ENCODE measurements at places on chromosomes 7 and 10.

DNA sequence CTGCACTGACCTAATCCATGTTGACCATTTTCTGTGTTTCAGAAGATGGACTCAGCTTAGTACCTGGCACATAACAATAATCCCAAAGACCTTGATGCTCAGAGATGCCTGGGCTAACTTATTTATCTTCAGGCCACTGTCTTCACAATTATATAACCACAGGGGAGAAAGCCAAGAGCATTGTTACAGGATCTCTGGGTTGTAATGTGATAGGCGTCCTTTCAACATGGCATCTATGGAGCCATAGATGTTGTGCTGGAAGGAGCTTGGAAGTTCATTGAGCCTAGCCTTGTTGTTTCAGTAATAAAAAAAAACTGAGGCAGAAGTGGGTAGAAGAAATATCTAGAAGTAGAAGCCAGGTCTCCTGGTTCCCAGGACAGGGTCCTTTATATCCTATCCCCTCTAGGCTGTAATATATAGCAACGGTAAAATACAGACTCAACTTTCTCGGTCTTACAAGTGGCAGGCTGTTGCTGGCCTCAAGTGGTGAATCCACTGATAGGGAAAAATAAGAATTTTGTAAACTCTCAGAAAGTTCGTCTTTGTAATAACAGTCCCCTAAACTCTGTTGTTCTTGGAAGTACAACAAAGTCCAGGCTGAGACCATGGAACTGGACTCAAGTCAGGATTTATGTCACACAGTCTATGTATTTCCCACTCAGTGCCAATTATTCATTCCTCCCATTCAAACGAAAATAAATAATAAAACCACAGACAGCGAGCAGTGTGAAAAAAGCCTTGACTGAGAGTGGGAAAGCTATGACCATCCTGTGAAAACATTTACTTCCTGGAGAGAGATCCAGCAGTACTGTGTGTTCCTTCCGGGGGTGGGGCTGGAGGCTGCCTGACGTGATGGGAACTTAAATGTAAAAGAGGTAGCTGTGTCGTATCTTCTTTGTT lies 277.6 kb downstream of the REEP3 start:
- no peak for DNase-seq

DNA sequence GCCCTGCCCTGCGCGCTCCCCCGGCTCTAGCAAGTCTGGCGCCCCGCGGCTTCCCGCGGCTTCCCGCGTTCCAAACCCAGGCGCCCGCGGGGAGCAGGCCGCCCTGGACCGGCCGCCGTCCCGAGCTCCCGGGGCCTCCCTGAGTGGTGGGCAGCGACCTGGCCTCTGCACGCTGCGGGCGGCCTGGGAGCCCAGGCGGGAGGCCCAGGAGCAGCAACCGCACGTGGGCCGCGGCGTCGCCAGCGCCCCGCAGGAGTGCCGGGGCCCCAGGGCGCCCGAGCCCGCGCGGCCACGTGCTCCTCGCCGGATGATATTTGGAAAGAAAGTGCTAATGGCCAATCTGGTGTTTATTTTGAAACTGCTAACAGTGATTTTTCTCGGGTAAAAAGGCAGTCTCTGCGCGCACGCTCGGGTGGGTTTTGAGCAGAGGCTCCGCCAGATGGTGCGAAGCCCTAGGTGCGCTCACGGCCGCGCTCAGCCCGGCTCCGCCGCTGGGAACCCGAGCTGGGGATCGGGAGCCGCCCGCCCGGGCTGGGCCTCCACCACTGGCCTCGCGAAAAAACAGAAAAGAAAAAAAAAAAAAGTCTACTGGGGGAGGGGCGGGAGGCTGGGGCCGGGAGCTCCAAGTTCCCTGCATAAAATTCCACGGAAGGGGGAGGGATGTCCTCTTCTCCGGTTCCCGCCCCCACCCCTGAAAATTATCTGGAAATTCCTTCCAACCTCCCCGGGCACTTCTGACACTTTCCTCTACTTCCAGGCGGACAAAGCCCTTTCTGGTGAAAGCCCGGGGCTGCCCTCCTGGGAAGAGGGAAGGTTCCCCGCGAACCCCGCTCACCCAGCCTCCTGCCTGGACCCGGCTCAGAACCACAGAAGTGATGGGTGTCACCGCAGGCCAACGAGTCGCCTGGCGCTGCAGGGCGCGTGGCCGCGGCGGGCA lies 4.3 kb downstream of the EBF3 start:
- no peak for DNase-seq

DNA sequence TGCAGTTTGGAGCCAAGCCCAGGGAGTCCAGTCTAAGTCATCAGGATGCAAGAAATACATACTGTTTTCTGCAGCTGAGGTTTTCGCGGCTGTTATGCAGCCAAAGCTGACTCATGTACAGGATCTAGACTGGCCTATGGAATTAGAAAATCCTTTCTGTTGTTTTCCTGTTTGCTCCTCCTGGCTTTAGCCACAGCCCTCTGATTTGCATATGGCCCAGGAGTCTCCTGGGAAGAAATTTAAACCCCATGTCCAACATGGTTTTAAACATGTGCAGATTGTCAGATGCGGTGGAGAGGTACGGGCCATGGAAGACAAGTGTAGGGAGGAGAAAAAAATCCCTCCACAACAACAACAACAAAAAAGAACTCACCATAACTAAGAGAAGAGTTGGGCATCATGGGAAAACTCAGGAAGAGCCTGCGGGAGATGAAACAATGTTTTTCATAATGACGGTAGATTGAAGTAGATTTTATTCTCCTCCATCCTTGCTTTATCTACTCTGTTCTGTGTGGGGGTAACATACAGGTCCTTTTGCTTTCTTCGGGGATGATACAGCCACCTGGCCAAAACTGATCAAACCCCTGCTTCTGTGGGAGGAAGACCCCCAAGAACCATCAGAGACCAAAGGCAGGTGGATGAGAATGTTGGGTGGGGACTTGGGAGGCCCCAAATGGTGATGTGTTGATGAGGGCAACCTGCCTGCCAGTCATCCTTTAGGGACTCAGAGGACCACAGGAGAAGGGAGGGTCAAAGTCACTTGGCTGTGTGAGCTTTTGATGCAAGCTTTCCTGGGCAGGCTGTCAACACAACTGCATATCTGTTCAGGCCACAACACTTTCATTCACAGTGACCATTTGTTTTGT lies 29.8 kb upstream of the GNA12 start:
- DNase-seq: no peak

GRCh38 chr7:26165950-26166683 lies 14.1 kb downstream of the NFE2L3 start:
- DNase-seq: no peak

GRCh38 chr7:112529521-112529920 lies 48.7 kb downstream of the LSMEM1 start:
- no peak for DNase-seq

- no peak for DNase-seq
Observed at GRCh38 chr7:55187701-55188491, 169.1 kb downstream of the EGFR start.

- DNase-seq: peak; percentile 17
Observed at GRCh38 chr7:137694405-137694804, 152.4 kb downstream of the DGKI start.

- no peak for DNase-seq
Observed at GRCh38 chr7:149610441-149611011, 112.9 kb upstream of the ZNF746 start.

DNA sequence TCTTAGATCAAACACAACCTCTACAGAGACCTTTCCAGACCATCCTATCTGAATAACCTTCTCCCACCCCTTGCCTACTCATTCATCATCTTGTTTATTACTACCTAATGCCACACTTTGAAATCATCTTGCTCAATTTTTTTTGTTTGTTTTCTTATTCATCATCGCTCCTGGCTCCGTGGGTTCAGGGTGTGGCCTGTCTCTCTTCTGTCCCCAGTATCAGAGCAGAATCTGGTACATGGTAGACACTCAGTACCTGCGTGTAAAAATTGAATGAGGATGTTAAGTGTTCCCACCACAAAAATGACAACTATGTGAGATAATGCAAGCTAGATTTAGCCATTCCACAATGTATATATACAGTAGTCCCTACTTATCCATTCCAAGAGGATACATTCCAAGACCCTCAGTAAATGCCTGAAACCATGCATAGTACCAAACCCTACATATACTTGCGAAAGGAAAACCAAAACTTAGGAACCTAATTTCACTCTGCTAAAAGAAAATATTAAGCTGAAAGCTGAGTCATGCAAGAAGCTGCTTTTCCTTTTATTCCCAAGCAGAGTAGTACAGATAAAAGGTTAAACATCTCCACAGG lies 72.1 kb upstream of the SEC61G start:
- no peak for DNase-seq

- DNase-seq: no peak
Observed at GRCh38 chr7:139566736-139567646, 43.5 kb downstream of the CLEC2L start.

DNA sequence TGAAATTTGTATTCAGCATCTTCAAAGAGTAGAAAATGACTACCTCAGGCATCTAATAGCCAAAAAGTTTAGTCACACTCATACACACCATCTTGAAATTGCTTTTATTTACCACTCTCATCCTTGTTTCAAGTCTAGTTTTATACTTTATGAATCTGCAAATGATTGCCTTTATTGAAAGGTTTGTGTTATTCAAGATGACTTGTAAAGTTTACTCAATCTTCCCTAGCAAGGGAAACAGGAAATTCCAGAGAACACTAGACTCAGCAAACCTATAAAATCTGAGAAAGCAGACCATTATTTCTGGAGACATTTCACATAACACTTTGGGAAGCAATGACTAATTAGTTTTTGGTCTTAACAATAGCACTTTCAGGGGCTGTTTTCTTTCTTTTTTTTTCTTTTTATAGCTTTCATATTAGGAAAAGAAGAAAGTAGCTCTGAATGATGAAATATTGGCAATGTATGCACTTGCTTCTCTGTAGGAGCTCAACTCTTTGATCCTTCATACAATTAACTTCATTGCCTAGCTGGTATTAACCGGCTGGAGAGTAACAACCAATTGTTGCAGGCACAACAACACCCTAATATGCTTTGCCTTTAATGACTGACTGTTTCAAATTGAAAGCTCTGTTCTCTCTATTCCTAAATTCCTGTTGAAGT lies 68.9 kb upstream of the HDAC9 start:
- no peak for DNase-seq

DNA sequence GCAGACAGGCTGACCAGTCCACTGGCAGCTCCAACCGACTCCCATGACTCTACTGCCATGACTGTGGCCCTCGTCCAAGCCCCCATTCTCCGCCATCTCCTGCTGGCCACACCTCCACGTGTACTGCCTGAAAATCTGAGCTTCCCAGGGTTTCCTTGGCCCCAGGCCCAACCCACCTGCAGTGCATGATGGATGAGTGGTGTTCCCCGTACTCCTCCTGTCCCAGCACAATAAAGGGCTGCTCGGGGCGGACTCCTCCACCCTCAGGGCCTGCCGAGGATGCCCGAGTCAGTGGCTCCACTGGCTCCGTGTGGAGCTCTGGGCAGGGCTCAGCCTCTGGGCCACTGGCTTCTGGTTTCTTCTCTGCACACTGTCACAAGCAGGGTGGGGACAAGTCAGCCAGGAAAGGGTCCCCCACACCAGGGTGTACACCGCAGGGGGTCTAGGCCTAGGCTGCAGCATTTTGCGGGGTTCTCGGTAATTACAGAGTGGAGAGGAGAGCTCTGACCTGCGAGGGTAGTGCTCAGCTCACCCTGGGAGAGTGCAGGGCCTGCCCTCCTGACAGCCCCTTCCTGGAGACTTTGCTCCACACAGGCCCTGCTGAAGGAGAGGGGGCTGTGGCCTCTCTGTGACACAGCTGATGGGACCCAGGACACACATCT lies 15.2 kb downstream of the WDR91 start:
- DNase-seq: no peak

Data from GM12878 (cell line).